Type B pancreatic cell (in vitro differentiated cells): ENCODE measurements at places on chromosomes 7 and 10. TPM values are rescaled to one million over a fixed set of nuclear protein-coding genes. Genes with fewer than 3 reads are reported as not detected.

Gene ADARB2
- total RNA-seq = 4.9 and 5.2 TPM in 2 replicates

DNA sequence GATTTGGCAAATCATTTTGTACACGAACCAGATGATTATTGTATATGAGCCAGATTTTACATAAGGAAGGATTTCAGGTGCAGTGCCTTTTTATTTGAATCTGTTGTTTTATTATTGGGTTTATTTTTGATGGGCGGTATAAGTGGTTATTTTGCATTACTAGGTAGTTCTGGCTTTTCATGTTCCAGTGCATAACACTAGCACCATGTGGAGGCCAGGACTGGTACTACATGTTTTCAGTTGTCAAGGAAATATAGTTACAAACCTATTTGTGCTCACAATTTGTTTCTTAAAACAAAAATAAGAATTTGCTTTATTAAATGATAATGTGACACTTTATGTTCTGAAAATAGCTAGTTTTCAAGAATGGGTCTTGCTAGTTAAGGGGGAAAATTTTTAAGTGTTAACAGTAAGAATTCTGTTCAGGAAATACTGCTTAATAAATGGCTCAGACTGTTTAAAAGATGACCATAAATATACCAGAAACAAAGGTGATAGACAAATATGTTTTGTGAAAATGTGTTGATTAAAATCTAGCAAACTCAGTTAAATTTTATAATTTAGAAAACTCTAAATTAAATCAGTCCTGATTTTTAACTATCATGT is 7.1 kb upstream of the SEMA3E start:
- no peaks in the 10 kb centered on the region for H3K4me1 ChIP-seq
- no peaks in the 10 kb centered on the region for H3K36me3 ChIP-seq
- H3K4me3 ChIP-seq = no peak overlapping the region

GRCh38 chr7:27835376-27835775 is 95.4 kb downstream of the TAX1BP1 start:
- peaks cover 10% of the 10 kb centered on the region for H3K36me3 ChIP-seq
- DNase-seq = no peak
- no peaks in the 10 kb centered on the region for H3K27me3 ChIP-seq
- H3K27ac ChIP-seq = no peak overlapping the region

DNA sequence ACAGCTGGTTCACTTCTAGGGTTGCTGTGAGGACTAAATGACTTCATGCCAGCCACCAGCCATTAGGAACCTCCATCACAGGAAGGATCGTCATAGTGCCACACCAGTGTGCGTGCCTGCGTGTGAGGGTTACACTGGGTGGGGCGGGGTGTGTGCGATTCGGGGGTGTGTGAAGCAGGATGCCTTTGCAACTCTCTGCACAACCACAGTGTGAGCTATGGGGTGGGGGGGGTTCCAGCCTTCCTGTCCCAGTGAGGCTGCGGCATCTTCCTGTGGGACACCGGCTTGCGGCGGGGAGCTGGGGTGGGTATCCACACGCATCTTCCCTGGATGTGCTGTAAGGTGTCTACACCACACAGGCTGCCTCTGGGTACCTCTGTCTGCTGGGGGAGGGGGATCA is 6.9 kb upstream of the ELFN1 start:
- no peaks in the 10 kb centered on the region for H3K36me3 ChIP-seq
- H3K4me1 ChIP-seq = no peaks in the 10 kb centered on the region

DNA sequence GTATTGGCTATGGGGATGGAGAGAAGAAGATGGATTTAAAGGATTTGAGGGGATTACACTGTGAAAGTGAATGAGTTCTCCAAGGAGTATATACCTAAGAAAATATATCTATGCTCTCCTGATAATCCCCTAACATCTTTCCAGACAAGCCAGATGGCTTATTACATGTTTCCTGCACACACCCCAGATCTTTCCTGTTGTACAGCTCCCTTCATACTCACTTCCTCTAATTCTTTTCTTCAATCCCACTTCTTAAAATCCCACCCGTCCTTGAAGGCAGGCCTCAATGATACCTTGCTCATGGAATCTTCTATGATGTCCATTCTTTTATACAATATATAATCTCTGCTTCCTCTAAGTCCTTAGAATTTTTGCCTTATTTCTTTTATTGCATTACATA is 317.2 kb upstream of the DGKB start:
- H3K27me3 ChIP-seq = no peaks in the 10 kb centered on the region
- H3K4me3 ChIP-seq = no peak overlapping the region
- no peak overlapping the region for H3K27ac ChIP-seq
- no peak for DNase-seq
- no peaks in the 10 kb centered on the region for H3K36me3 ChIP-seq
